ENCODE measurements at places on chromosomes 11 and 22.

- no peak for DNase-seq
These were observed 48.0 kb downstream of the FLI1 start for GRCh38 chr11:128741916-128742315.

DNA sequence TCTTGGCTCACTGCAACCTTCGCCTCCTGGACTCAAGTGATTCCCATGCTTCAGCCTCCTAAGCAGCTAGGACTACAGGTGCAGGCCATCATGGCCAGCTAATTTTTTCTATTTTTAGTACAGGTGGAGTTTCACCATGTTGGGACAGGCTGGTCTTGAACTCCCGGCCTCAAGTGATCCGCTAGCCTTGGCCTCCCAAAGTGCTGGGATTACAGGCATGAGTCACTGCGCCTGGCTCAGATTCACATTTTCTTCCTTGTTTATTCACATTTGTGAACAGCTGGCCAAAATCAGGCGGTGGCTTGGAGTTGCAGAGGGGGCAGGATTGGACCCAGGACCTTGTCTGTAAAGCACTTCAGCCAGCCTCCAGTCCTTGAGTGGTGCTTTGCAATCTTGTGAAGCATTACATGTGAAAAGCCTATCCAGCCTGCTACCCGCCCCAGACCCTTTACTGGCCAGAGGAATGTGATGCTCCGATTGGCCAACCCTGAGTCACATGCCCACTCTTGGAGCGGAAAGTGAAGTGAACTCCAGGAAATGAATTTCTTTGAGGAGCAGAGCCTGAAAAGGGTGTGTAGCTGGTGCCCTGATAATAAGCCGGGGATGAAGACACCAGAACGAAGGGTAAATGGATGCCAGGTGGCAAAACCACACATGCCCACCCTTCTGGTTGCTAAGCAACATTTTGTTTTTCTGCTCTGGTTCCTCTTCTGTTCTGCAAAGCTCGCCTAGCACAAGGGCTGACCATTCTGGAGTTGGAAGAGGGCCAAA lies 62.6 kb upstream of the PTPRJ start:
- DNase-seq = no peak

DNA sequence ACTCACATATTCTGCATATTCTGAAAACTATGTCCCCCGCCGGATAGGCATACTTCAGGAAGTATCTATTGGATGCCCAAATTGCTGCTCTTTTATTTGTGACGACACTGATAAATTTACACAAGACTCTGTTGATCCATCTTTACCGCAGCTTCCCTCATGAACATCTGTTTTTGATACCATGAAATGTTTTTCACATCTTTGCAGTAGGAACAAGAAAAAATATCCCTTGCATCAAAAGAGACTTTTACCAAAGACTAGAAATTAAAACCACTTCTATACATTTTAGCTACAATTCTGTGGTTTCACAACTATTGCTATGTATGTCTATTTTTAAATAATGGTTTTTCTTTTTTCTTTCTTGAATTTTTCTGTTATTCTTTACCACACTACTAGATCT lies 15.3 kb downstream of the POU2AF2 start:
- DNase-seq = no peak

DNA sequence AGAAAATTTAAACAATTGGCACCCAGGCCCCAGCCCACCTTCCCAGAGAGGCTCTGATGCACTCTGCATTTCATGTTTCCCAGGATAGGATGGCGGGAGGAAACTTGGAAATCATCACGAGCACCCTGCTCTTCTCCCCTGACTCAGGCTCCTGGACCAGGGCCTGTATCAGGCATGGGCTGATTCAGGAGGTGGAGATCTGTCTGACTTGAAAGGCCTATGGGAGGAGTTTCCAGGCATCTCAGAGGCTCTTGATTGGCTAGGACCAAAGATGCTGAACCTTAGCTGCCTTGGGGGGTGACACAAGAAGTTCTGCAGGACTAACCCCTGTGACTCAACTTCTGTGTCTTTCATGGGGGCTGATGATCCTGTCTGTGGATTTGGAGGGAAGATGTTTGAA lies 106.2 kb downstream of the PKNOX2 start:
- DNase-seq = no peak

- DNase-seq = no peak
These were observed 1.2 kb downstream of the FAM89B start for GRCh38 chr11:65573391-65574079.

DNA sequence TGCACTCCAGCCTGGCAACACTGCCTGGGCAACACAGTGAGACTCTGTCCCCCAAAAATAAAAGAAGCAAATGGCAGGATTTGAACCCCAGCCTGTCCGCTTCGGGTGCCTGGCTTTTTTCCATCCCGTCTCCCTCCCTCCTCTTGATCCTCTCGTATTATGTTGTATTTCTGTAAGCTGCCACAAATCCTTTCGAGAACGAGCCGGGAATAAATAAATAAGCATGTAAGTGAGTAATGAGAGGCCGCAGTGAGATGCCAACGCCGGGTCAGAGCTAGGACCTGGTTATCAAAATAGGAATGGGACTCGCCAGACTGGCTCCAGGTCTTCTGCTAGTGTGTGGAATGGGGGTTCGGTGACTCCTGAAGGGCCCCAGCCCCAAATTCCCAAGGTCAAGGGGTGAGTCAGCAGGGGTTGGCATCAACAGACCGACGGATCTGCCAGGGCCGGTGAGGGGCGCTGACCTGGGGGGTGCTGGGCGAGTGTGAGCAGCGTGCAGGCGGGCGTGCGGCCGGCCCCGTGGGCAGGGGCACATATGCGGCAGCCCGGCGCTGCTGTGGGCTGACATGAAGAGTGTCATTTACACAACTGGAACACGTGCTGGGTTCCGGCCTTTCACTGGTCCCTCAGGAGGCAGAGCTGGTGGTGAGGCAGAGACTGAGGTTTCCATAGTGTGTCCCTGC lies 47.8 kb downstream of the FLRT1 start:
- DNase-seq = no peak

- no peak for DNase-seq
These were observed 17.5 kb downstream of the MN1 start for GRCh38 chr22:27784120-27784475.

- peak; percentile 18 for DNase-seq
These were observed 229.2 kb downstream of the ADAMTS15 start for GRCh38 chr11:130677486-130678153.

GRCh38 chr11:118939404-118939915 lies 13.7 kb upstream of the BCL9L start:
- no peak for DNase-seq

DNA sequence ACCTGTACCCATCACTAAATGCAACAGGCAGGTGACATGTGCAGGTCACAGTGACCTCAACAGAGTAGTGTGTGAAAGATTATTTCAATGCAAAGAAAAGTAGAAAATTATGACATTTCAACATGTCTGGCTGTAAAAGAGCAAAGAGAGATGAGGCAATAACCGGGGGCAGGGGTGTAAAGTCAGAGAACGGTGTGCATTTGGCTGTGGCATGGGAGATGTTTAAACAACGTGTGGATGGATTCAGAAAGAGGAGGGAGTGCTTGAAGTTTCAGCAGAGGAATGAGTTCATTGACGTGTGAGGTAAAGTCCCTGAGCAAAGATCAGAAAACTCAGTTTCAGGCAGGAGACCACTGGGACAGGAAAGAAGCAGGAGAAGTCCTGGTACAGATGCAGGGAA lies 229.7 kb downstream of the BUD13 start:
- DNase-seq = no peak

- no peak for DNase-seq
These were observed 1.8 kb upstream of the NAALADL1 start for GRCh38 chr11:65059959-65060824.

GRCh38 chr22:46812034-46812605 lies 49.7 kb downstream of the TBC1D22A start:
- no peak for DNase-seq

- DNase-seq = no peak
These were observed 172.0 kb downstream of the CNTN5 start for GRCh38 chr11:99192716-99193115.

DNA sequence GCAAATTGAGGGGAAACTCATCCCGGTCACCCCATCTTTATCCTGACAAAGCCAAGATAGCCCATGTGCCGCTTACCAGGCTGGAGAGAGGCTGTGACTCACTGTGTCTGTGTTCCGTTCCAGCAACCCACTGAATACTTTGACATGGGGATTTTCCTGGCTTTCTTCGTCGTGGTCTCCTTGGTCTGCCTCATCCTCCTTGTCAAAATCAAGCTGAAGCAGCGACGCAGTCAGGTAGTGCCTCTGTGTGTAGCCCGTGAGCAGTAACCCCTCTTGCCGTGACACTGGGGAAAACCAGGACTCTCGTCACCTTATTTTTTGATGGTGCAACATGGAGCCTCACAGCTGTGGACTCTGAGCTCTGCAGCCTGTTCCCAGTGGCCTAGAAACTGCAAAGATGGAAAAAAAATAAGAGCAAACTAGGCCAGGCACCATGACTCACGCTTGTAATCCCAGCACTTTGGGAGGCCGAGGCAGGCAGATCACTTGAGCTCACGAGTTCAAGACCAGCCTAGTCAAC lies 16.9 kb downstream of the C22orf31 start:
- no peak for DNase-seq

GRCh38 chr11:64729851-64730382 lies 6.9 kb upstream of the NRXN2 start:
- DNase-seq = no peak

- no peak for DNase-seq
These were observed 28.4 kb upstream of the UCP3 start for GRCh38 chr11:74037309-74037708.

DNA sequence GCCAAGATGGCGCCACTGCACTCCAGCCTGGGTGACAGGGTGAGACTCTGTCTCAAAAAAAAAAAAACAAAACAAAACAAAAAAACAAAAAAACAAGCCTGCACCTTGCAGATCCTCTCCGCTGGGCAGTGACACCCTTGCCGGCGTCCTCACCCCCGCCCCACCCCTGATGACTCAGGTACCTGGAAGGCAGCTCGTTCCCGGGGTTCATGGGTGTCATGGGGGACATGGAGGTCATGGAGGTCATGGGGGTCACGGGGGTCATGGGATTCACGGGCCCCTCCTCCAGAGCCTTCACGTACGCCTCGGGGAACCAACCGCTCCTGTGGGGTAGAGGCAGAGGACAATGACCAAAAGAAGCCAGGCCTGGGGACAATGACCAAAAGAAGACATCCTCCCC lies 3.0 kb upstream of the SLC16A8 start:
- no peak for DNase-seq

GRCh38 chr11:19931141-19931770 lies 218.6 kb downstream of the NAV2 start:
- DNase-seq = no peak

DNA sequence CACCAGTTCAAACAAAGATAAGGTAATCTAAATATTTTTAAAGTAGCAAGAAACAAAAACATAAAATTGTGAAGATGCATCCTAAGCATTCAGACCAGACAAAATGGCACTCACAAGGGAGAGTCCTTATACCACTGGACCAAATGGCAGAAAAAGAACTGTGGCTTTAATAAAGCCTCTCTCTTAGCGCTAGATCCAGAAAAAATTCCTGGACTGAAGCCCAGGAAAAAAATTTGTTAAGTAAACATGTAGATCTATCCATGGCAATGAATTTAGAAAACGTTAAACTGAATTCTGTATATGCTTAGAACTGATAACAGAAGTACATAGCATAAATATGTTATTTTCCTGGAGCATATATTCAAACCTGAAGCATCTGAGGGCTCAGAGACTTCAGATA lies 11.8 kb upstream of the CD59 start:
- no peak for DNase-seq

- no peak for DNase-seq
These were observed 16.1 kb upstream of the ARHGEF17 start for GRCh38 chr11:73291781-73292524.

GRCh38 chr22:46909237-46910030 lies 147.0 kb downstream of the TBC1D22A start:
- DNase-seq = no peak

GRCh38 chr11:66126808-66127555 lies 56.9 kb downstream of the PACS1 start:
- DNase-seq = no peak

DNA sequence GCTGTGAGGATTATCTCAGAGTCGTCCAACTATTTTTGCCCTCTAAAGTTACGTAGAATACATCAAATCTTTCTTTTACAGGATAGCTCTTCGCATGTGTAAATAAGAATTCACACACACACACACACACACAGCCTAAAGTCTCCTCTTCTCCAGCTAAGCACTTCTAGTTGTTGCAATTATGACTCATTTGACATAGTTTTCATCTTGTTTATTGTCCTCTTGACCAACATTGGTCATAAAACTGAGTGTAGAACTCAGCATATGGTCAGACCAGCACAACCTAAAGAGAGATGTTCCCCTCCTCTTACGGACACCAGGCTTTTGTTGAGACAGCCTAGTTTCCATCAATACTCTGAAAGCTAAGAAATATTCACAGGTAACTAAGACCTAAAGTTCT lies 234.2 kb downstream of the BLID start:
- no peak for DNase-seq

GRCh38 chr11:62817129-62817528 lies 11.9 kb upstream of the NXF1 start:
- no peak for DNase-seq

GRCh38 chr22:23383491-23384361 lies 196.4 kb downstream of the IGLL1 start:
- DNase-seq = no peak

- no peak for DNase-seq
These were observed 75.1 kb downstream of the INSC start for GRCh38 chr11:15189641-15190365.

DNA sequence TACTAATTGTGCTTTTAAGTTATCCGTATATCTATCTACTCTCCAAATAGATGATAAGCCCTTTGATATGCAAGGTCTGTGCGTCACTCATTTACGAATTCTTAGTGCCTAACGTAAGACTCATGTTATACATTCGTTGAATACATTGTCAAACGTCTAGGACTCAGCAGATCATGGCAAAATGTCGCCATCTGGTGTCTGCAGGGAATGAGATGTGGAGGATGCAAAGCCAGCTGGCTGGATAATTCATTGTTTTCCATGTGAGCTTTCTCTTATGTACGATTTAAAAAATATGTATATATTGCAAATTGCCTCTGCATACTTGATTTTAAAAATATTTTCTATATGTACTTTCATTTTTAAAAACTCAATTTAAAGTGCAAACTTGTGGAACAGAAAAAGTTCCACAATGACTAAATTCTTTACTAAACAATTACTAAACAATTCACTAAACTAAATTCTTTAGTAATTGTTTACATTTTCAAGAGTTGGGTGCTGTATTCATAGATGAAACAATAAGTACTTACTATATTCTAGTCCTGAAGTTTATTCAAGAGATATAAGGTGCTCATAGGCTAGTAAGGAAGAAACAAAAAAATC lies 33.8 kb downstream of the ZNF202 start:
- DNase-seq = peak; percentile 67

- DNase-seq = no peak
These were observed 12.4 kb downstream of the PCSK7 start for GRCh38 chr11:117219455-117219854.

DNA sequence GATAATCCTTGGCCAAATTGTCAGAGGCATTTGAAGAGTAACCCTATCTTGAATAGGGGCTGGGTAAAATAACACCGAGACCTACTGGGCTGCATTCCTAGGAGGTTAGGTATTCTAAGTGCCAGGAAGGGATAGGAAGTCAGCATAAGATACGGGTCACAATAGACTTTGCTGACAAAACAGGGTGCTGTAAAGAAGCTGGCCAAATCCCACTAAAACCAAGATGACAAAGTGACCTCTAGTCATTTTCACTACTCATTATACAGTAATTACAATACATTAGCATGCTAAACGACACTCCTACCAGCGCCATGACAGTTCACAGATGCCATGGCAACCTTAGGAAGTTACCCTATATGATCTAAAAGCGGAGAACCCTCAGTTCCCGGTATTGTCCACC lies 964 bp upstream of the REXO2 start:
- no peak for DNase-seq

All from iPS DF 6.9 (cell line).